ENCODE measurements at places on chromosomes 12 and 14. TPM values are rescaled to one million over a fixed set of nuclear protein-coding genes. Genes with fewer than 3 reads are reported as not detected.

Gene CAPZA3
- total RNA-seq, result not detected

DNA sequence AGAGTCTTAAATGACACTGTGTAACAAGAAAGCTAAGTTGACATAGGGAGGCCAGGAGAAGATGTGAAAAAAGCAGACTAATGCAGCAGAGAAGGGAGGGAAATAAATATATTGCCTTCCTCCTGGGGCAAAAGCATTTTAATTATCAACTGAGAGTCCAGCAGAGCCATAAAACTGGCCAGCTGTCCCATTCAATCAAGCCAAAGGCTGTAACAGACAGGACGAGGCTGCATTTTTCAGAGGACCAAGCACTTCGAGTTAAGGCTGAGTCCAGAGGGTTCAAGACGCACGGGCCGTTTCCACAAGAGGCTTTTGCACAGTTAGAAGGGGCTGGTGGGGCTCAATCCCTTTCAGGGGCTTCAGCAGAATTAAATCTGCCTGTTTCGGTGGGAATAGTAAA, 20.4 kb downstream of the MAP3K9 start:
- DNase-seq, result no peak

GRCh38 chr12:89126712-89127111, 225.6 kb downstream of the DUSP6 start:
- DNase-seq, result no peak

- peak; percentile 28 for DNase-seq
These were observed 35.7 kb upstream of the TMEM263 start for GRCh38 chr12:106919910-106920544.

DNA sequence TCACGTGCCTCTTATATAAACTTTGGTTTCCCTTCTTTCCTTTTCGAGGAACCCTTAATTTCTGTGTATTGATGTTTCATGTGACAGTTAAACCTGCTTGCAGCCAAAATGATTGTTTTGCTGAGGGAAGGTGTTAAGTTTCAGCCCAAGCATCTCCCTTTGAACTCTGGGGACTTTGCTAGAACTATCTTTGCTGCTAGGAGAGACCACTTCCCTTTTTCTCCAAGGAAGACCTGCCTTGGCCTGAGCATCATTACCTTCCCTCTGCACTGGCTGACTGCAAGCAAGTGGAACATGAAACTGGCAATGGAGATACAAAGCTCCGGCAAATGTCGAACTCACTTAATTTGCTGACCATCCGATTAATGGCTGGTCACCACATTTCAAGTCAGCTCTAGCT, 192.8 kb downstream of the GRIN2B start:
- no peak for DNase-seq

Gene KLRG1
- 1.4 TPM for total RNA-seq

Gene MUCL1
- total RNA-seq, result not detected

Data from RPMI7951 (cell line).